ENCODE measurements at places on chromosomes 6 and 20.

- no peak for DNase-seq
These were observed 41.3 kb downstream of the FRK start for GRCh38 chr6:116019428-116019827.

GRCh38 chr20:21301940-21302663, 1.0 kb upstream of the XRN2 start:
- peak; percentile 42 for DNase-seq

DNA sequence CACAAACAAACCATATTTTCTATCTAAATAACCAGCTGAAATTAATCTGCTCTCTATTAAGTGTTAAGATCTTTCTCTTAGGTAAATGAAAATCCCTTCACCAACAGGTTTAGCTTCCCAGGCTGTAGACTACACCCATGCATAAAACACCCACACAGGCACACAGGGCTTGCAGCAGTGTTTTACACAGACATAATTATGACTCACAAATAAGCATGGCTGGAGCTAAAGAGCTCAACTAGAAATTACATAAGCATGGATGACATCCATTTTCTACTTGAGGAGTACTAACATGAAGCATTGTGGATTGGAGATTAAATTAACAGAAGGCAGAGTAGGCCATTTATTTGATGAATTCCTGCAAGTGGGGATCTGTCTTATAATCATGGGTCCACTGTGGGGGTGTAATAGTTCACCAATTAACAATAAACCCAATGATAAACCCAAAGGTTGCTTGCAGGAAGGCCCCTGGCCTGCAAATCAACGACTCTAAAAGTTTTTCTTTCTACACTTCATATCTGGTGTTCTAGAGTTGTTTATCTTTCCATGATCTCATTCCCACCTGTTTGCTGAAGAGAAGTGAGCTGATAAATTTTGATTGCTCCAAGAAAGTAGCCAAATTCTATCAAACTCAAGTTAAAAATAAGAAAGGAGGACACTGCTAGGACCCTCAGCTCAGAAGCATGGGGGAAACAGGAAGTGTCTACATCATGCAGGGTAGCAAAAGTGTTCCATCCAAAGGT, 33.8 kb upstream of the E2F3 start:
- no peak for DNase-seq

- DNase-seq, result no peak
These were observed 275.8 kb downstream of the FARS2 start for GRCh38 chr6:5537132-5537531.

DNA sequence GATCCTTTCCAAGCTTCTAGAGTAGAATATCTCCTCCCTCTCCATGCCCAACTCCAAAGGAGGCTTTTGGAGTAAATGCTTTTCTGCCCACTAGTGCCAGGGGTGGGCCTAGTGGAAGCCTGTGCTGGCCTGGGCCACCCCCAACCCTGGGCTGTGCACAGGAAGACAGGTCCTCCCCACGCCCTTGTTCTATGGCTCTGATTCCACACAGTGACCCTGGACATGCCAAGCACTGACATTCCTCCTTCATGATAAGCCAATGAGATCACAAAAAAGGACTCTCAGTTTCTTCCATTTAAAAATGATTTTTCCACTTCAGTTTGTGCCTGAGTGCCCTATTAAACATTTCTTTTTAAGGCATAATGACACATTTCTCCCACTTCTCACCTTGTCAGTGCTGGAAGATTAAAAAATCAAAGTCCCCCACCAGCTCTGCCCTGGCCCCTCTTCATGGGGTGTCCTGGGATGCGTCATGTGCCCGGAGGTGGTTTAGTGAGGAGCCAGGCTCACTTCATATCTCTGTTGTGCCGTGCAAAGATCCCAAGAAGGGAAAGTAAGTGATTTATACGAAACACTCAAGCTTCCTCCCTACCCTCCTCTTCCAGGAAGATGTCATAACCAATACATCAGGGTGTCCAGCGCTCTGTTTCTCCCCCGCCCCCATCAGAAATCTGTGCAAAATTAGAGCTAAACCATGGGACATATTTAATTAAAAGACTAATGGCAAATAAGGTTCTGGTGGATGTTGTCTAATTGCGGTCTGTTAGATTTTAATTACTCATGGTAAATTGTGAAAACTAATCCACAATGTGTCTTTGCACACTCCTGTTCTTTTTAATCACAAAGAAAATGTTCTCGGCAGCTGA, 255.0 kb downstream of the NRN1 start:
- no peak for DNase-seq

GRCh38 chr20:8952721-8953120, 116.2 kb upstream of the PLCB4 start:
- DNase-seq, result no peak

DNA sequence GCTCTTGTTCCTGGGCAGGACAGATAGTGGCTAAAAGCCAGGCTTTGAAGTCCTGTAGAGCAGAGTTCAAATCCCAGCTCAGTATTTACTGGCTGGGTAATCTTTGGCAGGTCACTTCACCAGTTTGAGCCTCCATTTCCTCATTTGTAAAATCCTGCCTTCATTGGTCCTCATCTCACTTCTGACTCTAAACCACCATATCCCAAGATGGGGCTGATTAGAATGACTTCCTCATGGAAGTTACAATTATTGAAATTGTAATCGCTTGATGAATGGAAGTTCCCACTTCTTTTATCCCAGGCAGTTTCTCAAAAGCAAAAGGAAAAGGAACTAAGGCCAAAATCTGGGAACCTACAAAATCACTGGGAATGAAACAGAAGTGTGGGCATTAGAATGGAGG, 35.9 kb upstream of the B4GALT5 start:
- no peak for DNase-seq

DNA sequence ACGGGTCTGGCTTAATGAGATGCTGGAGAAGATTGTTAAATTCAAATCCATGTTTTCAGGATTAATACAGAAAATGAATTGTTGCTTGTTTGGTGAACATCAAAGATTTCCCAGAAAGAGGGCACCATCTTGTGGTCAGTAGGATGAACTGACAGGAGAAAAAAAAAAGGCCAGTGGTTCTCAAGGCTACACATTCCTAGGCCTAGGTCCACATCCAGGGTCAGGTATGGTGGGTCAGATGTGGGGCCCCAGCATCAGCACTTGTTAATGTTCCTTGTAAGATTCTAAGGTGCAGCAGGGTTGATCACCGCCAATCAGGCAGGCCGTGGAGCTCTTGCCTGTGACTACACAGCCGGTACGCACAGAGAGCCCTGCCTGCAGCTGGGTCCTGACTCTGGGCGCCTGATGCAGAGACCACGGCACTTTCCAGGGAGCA, 34.0 kb upstream of the FOXO3 start:
- DNase-seq, result peak; percentile 69

- peak; percentile 52 for DNase-seq
These were observed 243.4 kb downstream of the TRDN start for GRCh38 chr6:123393331-123393730.

DNA sequence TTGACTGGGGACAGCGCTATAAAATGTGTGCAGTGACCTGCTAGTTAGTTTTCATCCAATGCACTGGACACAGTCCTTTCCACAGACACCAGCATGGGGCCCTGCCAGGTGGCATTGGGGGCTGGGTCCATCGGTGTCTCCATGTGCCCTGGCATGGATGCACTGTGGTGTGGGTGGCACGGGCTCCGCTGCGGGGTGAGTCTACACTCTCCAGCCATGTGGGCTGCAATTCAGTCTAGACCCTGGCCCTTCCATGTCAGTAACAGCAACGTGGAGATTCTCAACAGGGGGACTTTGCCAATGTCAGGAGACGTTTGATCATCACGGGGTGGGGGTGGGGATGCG, 100.0 kb downstream of the RAMACL start:
- DNase-seq, result no peak

GRCh38 chr20:40431611-40432010, 257.4 kb downstream of the MAFB start:
- DNase-seq, result no peak

- DNase-seq, result no peak
These were observed 105.7 kb downstream of the MTHFD1L start for GRCh38 chr6:150971219-150971618.

- no peak for DNase-seq
These were observed 14.4 kb downstream of the FAM83D start for GRCh38 chr20:38940644-38941043.

DNA sequence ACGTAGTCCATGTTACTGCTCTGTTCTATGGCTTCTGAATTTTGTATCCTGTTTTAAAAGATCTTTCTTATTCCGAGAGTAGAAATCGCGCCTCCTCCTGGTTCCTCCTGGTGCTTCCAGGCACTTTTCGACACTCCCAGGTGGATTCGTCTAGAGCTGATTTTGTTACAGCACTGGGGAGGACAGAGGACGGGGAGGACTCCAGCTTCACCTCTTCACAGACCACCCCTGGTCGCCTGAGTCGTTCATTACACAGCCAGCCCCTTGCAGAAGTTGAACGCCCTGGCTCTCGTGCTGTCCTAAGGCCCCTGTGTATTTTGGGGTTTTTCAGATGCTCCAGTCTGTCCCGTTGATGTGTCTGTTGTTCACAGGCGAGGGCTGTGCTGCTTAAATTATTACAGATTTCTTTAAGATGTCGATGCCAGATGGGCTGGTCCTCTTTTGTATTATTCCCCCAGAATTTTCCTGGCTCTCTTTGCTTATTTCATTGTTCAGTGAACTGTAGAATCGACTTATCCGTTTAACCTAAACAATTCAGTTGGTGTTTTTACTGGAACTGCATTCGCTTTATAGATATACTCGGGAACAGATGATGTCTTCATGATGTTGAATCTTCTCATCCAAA, 30.5 kb downstream of the COL20A1 start:
- no peak for DNase-seq

DNA sequence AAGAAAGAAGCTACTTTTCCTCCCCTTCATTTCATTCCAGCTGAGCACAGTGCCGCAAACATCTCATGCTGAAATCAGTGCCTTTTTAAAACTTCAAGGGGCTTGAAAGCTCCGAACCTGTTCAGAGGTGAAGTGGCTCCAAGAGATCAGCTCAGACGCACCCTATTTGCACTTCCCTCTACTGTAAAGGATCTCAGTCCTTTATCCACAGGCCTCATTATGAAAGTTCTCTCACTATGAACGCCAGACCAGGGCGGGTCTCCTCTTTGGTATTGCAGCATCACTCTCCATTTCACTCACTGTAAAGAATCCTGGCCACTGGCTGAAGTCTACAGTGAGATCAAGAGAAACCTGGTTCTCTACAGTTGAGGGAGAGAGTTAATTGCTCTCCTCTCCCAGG, 232.7 kb upstream of the POU3F2 start:
- DNase-seq, result no peak

DNA sequence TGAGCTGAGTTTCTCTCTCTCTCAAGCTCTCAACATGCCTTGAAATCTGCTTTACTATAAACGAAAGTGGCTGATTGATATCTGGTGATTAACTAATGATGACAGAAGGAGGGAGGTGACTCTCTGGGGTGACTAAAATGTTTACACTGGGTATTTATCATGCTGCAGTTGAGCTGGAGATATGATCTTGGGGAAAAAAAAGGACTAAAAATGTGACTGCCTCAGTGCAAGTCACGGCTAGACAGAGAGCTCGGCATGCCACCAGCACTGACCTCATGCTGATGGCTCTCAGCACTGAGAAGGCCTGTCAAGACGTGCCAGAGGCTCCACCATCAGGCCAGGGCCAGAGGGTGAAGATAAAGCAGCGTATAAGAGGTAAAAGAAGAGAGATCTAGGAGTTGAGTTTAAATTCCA, 103.1 kb upstream of the SPACA1 start:
- peak; percentile 63 for DNase-seq

GRCh38 chr20:41110930-41111577, 26.3 kb upstream of the PLCG1 start:
- DNase-seq, result no peak

GRCh38 chr6:56833127-56833791, 121.6 kb upstream of the BEND6 start:
- no peak for DNase-seq

DNA sequence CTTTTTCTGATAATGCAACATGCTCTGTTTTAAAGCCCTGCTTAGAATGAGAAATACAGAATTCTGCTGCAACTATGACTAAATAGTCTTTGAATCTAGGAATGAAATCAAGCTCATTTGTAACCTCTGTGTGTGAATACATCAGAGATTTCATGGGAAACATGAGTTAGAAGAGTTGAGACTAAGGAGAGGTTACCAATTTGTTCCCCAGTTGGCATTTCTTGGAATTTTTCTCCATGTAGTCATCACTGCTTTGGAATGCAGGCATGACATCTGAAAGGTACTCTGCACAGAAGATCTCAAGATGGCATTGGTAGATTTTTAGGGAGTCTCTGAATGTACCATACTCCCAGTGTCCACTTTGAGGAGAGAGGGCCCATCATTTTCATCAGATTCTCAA, 237.2 kb downstream of the TFAP2A start:
- no peak for DNase-seq

DNA sequence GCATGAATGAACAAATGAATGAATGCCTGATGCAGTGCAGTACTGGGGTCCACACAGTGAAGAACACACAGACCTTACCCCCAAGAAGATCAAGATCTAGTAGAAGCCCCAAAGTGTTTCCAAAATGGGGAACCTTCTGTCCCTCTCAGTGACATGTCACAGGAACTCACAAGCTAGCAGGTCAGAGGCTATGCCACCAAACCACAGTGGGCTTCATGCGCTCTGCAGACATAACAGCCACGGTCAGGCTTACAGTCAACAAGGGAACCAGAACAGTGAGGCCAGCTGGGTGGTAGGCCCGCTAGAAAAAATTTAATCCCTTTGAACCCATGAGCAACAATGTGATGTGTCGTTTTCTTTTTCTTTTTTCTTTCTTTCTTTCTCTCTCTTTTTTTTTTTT, 20.2 kb upstream of the ARFGEF2 start:
- no peak for DNase-seq

DNA sequence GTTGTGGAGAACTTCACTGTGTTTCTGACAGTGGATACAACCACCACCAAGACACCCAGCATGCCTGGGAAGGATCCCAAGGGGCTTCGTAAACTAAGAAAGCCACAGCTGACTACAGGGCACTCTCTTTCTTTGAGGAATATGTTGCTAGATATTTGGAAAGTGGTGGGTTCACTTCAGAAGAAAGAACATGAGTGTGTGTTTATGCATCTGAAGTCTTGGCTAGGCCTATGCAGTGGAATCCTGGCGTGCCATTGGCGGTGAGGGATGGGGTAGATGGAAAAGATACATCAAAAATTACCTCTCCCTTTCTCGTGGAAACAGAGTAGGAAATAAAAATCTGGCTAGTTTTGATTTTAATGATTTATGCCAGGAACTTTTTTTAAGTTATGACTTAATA, 187.7 kb downstream of the PDE7B start:
- DNase-seq, result no peak

GRCh38 chr6:4727671-4728435, 48.4 kb upstream of the CDYL start:
- DNase-seq, result no peak

- peak; percentile 92 for DNase-seq
These were observed 390.8 kb downstream of the GJA1 start for GRCh38 chr6:121826156-121826810.

DNA sequence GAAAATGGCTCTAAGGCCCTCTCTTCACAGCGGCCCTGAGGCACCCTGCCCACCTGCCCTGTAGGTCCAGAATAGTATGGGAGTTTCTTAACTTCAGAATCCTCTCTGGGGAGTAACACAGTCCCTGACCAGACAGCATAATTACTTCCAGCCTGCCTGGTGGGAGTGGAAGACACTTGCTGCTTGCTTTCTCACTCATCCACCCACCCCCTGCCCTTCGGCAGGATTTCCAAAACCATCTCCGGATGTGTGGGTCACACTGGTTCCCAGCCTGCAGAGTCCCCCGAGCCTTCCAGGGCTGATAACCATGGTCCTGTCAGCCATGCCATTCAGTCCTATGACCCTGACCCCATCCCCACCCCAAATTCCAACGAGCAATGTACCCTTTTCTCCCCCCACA, 5.4 kb downstream of the SLC29A1 start:
- no peak for DNase-seq

- DNase-seq, result no peak
These were observed 260.6 kb downstream of the ERMARD start for GRCh38 chr6:170012037-170012330.

GRCh38 chr6:154673919-154674318, 59.3 kb upstream of the SCAF8 start:
- DNase-seq, result no peak

Data from RKO (cell line).